Suprapubic skin (tissue), 4 donors: ENCODE measurements at places on chromosomes 11 and 22.

DNA sequence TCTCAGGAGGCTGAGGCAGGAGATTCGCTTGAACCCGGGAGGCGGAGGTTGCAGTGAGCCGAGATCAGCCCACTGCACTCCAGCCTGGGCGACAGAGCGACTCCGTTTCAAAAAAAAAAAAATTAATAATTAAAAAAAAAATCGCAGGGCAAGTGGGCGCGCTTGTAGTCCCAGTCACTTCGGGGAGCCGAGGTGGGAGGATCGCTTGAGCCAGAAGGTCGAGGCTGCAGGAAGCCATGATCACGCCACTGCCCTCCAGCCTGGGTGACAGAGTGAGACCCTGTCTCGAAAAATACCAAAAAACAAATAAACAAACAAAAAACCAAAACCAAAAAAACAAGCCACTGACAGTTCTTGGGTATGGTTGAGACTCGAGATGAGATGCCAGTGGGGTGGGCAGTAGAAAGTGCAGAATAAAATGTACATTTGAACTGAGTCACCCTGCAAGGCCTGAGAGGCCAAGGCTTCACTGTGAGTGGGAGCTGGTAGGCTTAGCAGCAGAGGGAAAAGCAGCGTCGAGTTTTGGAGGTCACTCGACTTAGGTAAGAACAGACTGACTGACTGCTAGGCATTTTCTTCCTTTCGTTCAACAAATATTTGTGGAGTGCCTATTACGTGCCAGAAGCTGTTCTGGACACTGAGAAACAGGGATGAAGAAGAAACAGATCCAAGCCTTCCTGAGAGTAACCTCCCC, 635 bp upstream of the LDHA start:
- DNase-seq, result no peak

DNA sequence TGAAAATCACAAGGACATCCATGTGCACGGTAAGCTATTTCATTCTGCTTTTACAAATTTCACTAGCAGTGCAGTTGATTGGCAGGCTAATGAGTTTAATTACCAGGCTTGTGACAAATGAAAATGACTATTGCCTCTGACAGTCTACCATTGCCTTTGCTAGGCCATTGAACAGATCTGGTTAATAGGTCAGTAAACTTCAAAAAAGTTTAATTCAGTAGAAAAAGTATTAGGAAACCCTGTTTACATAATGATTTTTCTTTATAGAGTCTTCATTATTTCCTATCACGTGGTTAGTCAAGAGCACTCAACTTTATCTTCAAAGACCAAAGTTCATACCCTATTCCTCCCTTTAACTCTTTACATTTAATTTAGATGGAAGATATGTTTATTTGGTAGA, 77.0 kb downstream of the PRMT3 start:
- no peak overlapping the region for H3K4me3 ChIP-seq
- no peak overlapping the region for H3K27ac ChIP-seq
- H3K4me1 ChIP-seq, result no peaks in the 10 kb centered on the region
- H3K27me3 ChIP-seq, result no peaks in the 10 kb centered on the region

DNA sequence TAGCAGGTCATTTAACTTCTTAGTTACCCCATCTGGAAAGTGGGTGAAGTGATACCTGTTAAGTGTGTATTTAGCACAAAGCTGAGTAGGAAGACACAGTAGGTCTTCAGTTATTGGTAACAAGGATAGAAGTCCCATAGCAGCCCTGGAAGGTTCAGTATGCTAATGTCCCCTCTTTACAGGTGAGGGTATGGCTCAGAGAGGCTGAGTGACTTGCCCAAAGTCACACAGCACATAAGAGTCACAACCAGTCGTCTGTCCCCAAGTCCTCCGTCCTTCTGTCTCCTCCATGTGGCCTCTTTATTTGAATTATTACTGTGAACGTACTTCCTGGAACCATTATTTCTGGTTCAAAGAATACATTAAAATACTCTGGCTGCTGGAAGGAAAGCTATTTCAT, 10.5 kb downstream of the ASPHD2 start:
- no peak overlapping the region for H3K4me3 ChIP-seq
- DNase-seq, result no peak
- H3K36me3 ChIP-seq, result no peaks in the 10 kb centered on the region
- H3K4me1 ChIP-seq, result peaks cover 19% of the 10 kb centered on the region
- H3K27me3 ChIP-seq, result no peaks in the 10 kb centered on the region

DNA sequence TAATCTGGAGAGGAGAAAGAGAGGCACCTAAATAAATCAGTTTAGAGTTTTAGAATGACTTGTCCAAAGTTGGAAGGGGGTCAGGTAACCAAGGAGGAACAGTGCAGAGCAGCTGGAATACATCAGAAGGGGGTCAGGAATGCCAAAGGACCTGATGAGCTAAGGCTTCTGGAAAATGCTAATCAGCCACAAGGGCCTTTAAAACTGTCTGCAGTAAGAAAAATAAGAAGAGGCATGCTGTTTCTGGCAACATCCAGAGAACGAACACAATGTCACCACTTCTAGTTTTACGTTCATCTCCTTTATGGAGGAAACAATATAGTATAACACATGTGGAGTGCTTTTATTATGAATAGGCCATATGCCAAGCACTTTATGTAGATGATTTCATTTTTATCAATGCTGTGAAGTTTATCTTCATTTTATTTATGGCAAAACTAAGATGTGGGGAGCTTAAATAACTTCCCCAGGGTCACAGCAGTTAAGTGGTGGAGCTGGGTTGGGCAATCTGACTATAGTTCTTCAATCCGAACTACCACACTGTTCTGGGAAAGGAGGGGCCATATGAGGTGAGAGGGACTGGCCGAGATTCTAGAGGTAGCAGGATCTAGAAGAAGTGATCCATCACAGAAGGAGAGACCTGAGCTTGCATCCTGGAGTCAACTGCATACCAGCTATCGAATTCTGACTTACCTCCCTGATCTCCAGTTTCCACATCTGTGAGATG, 22.6 kb downstream of the ACO2 start:
- H3K36me3 ChIP-seq, result peaks cover 5% of the 10 kb centered on the region
- H3K4me1 ChIP-seq, result peaks cover 33% of the 10 kb centered on the region
- no peak for DNase-seq
- no peak overlapping the region for H3K4me3 ChIP-seq
- no peak overlapping the region for H3K27ac ChIP-seq
- no peaks in the 10 kb centered on the region for H3K27me3 ChIP-seq

- DNase-seq, result peak; percentile 86
- peak overlapping the region; percentile 54 for H3K4me3 ChIP-seq
- no peaks in the 10 kb centered on the region for H3K27me3 ChIP-seq
- peak overlapping the region; percentile 41 for H3K27ac ChIP-seq
Observed at GRCh38 chr11:77411717-77412441, 62.0 kb downstream of the PAK1 start.

DNA sequence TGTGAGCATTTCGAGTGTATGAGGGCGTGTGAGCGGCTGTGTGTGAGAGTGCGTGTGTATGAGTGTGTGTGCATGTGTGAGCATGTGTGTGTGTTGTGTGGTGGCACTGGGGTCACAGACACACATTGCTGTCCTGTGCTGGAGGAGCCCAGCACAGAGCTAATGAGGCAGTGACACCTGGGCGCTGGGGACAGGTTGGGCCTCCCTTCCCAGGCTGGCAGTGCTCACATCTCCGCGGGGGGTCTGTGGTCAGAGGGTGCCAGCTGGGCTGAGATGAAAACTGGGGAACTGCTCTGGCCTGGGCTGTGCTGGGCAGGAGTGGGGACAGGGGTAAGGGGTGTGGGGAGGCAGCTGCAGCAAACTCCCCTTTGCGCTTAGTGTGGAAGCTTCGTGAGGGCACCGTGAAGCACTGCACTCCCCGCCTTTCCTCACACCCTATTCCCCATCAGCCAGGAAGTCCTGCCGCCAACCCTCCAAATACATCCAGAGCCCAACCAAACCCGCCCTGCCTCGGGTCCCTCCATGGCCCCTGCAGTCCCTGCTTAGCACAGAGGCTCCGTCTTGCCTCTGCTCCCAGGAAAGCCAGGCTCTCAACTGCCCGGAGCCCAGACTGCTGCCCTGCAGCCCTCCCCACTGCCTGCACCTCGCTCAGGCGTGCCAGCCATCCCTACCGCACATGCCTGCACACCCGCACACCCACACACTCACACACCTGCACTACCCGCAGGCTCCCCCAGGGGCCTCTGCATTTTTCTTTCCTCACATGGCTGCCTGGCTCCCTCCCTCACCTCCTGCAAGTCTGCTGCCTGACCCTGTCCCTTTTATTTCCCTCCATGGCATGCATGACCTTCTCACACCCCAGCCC, 62.0 kb upstream of the THY1 start:
- no peaks in the 10 kb centered on the region for H3K36me3 ChIP-seq
- H3K4me3 ChIP-seq, result no peak overlapping the region
- peak; percentile 45 for DNase-seq
- H3K4me1 ChIP-seq, result peaks cover 12% of the 10 kb centered on the region

DNA sequence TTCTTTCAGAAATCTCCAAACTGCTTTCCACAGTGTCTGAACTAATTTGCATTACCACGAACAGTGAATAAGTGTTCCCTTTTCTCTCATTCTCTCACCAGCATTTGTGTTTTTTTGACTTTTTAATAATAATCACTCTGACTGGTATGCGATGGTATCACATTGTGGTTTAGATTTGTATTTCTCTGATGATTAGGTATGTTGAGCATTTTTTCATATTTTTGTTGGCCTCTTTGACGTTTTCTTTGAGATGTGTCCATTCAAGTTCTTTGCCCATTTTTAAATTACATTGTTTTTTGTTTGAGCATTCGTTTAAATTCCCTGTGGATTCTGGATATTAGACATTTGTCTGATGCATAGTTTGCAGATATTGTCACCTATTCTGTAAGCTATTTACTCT, 1639.6 kb upstream of the TENM4 start:
- no peaks in the 10 kb centered on the region for H3K36me3 ChIP-seq
- no peak for DNase-seq
- H3K27me3 ChIP-seq, result no peaks in the 10 kb centered on the region
- no peaks in the 10 kb centered on the region for H3K4me1 ChIP-seq
- no peak overlapping the region for H3K4me3 ChIP-seq

GRCh38 chr22:34877506-34877905, 188.5 kb upstream of the ISX start:
- no peak overlapping the region for H3K4me3 ChIP-seq
- no peaks in the 10 kb centered on the region for H3K27me3 ChIP-seq
- DNase-seq, result no peak
- H3K27ac ChIP-seq, result no peak overlapping the region
- no peaks in the 10 kb centered on the region for H3K4me1 ChIP-seq
